CD8-positive, alpha-beta memory T cell (primary cell): ENCODE measurements at places on chromosomes 6 and 20.

GRCh38 chr6:68951270-68951669 lies 316.2 kb downstream of the ADGRB3 start:
- DNase-seq, result no peak

- DNase-seq, result no peak
Measured at GRCh38 chr20:21133404-21133803, 7.5 kb downstream of the KIZ start.

DNA sequence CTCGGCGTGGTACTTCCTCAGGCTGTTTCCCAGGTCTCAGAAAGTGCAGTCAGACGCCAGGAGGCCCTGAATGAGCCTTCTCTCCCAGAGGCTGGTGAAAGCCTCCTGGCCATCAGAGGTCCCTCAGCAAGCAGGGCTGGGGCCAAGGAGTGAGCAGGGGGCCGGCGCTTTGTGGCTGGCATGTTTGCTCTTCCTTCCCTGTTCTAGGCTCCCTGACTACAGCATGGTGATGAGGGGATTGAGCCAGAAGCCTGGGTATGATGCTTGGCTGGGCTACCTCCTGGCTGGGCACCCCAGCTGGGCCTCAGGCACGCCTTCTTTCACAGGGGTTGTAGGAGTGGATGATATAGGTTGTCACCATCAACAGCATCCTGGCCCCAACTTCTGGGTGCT lies 11.7 kb upstream of the DNAJC5 start:
- DNase-seq, result no peak

GRCh38 chr20:35027301-35027700 lies 65.3 kb downstream of the TRPC4AP start:
- DNase-seq, result no peak

DNA sequence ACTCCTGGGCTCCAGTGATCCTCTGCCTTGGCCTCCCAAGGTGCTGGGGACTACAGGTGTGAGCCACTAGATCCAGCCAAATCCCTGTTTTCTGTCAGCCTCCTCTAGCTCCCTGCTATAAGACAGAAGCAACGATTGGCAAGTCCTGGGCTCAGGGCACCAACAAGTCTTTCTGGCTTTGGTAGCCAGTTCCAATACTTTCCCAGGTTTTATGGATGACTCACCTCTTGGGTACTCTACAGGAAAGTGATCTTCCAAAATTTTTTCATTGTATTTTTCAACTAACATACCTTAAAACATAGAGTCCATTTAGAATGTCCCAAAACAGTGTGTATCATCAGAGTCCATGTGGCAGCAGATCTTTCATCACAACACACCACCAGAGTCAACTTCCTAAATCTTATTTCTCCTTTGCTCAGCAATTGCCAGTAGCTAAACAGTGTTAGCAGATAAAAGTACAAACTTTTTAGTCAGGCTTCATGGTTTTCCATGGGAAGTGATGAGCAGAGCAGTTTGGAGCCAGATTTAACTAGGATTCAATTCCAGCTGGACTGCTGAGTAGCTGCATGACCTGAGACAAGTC lies 13.3 kb downstream of the GABBR1 start:
- no peak for DNase-seq

- DNase-seq, result no peak
Measured at GRCh38 chr6:123211777-123212545, 215.9 kb downstream of the CLVS2 start.
